ENCODE measurements at places on chromosomes 1 and 21.

GRCh38 chr1:109805486-109806165 lies 41.9 kb upstream of the EPS8L3 start:
- no peak for DNase-seq

DNA sequence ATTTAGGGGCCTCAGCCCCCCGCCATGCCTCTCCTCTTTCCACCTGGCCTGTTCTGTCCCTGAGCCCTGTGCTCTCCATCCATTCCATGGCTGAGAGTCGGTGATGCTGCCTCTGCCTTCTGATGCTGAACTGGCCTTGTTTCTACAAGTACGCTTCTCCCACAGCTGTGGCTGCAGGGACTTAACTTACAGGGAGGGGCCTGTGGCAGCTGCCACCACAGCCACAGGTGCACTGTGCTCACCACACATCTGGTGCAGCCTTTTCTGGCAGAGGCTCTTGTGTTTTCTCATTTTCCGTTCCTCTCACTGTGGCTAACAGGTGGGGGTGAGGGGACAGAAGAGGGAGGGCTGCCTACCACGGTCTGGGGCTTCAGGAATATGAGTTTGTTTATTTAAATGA lies 4.2 kb downstream of the FMO1 start:
- DNase-seq: no peak

GRCh38 chr21:45886610-45887026 lies 95.0 kb upstream of the COL6A1 start:
- DNase-seq: no peak

GRCh38 chr21:46264046-46264689 lies 21.2 kb downstream of the MCM3AP start:
- no peak for DNase-seq

- peak; percentile 77 for DNase-seq
These were observed 46.1 kb upstream of the BACE2 start for GRCh38 chr21:41121785-41122415.

DNA sequence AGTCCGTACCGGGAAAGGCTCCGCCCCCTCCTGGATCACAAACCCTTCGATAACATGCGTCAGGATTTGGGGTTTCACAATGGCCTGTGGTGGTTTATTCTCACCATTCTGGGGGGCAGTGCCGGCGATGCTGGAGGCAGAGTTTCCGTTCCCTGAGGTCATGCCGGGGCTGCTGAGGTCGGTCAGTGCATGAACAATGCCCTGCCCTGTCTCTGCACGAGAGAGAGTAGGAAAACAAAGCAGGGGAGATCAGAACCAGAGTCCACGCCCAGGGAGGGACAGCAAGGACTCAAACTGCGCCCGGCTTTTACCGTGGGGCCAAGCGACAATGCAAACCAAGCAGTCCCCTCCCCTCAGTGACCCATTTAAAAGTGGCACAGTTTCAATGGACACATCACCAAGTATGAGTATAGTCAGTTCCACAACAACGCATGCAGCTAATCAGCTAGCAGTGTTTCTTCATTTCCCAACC lies 13.2 kb upstream of the A3GALT2 start:
- peak; percentile 89 for DNase-seq

DNA sequence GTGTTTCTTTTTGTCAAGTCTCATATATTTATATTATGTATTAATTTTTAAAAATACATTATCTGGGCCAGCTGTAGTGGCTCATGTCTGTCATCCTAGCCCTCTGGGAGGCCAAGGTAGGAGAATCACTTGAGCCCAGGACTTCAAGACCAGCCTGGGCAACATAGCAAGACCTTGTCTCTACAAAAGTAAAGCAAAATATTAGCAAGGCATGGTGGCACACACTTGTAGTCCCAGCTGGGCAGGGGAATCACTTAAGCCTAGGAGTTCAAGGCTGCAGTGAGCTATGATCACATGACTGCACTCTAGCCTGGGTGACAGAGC lies 189.1 kb downstream of the SMYD3 start:
- no peak for DNase-seq

DNA sequence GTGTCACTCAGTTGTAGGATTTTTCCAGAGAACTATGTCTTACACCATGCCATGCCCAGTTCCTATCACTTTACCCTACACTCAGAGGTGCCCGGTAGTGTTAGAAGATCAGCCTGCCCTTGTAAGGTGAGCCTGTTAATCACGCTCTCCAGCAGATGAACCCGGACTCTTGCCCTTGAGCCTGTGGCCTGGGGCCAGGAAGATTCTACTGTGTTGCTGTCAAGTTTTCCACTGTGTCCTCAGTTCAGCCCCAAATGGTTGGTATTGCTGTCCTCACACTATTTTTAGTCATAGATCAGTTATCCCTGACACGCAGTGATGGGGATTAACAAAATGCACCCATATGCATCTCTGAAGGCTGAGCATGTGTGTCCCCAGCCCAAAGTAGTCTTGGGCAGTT lies 105.0 kb upstream of the SPAG17 start:
- no peak for DNase-seq

DNA sequence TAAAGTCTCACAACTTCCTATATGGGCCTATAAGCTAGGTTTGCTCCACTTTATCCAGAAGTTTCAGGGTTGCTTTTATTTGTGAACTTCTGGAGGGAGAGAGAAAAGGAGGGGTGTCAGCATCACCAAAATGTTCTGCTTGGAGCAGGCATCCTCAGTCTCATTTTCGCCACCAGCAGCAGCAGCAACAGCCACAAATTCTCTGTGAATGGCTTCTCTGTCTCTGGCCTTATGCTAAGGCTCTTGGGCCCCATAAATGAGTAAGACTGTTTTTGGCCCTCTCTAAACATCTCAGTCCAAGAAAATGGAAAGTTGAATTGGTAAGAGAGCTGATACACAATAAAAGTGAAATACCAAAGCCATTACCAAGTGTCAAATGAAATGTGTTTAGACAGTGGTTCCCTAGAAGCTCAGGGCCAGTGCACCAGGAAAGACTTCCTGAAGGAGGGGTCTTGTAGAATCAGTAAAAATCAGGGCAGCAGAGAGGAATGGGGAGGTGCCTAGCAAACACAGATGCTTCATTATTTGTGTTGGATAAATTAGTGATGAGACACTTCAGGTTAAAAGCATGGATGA lies 53.0 kb upstream of the SPATA6 start:
- DNase-seq: no peak

GRCh38 chr1:219339466-219339865 lies 165.8 kb downstream of the LYPLAL1 start:
- DNase-seq: no peak

DNA sequence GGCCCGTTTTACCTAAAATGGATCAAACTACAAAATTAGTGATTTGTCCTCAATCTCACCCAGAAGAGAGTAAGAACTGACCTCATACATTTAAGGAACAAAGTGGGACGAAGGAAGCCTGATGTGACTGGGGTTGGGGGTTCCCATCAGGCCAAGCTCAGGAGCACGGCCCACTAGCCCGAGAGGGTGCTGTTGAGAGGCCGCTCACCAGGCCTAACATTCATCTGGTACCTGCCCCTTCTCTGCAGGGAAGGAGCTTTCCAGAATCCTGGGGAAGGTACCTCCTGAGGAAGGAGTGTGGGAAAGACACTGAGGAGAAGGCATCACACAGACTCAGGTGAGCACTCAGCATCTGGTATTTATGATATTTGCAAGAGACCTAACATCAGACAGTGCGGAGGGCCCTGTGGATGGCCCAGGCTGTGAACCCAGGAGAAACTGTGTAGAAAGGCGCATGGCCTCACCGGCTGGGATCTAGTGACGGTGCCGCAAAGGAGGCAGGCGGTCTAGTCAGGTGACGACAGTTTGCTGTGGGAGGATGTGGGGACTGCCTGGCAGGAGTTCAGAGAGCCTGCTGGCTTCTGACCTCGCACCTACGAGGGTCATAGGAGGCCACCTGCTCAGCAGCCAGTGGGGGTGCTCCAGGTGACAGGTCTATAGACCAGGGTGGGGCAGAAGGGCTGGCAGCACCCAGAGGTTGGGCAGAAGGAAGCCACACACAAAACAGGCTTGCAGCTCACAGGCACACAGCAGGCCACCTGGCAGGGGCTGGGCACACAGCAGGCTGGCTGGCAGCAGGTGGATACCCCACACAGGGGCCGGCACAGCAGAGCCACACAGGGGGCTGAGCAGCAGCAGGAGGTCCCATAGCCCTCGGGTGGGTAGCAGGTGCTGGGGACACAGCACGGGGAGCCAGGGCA lies 543 bp downstream of the KRTAP12-4 start:
- no peak for DNase-seq
